ENCODE measurements at places on chromosomes 13 and 19.

GRCh38 chr13:74444161-74444571 lies 310.0 kb upstream of the KLF12 start:
- DNase-seq = no peak

DNA sequence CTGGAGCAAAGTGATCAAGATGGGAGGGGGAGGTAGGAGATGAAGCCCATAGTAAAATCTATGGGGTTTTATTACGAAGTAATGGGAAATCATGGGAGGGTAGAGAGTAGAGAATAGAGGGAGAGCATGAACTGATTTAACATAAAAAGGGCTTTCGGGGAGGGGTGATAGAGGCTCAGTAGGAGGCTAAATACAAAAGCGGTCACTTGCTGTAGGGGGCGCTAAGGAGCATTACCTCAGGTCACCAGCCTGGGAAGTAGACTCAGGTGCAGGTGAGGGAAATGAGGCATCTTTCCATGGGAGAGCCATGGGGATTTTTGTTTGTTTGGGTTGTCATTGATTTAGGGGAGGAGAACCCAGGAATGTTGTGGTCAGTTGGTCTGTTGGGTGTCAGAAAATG lies 14.1 kb downstream of the KRTDAP start:
- DNase-seq = no peak

DNA sequence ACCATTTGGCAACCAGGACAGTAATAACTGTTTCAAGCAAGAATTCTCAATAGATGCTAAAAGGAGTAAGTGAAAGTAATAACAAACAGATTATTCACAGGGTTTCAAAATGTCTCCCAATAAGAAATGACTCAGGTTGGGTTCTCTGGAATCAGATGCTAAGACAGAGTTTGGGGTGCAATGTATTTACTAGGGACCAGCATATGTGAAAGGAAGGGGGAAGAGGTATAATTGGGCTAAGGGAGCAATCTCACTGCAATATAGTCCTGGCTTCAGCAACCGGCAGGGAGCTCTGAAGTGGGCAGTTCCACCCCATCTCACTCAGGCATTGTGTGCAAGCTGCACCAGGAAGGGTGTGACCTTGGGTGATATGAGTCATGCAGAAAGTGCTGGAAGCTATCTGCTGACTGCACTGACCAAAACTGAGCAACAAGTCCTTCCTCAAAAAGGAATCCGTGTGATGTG lies 23.4 kb downstream of the ZDHHC20 start:
- DNase-seq = no peak

DNA sequence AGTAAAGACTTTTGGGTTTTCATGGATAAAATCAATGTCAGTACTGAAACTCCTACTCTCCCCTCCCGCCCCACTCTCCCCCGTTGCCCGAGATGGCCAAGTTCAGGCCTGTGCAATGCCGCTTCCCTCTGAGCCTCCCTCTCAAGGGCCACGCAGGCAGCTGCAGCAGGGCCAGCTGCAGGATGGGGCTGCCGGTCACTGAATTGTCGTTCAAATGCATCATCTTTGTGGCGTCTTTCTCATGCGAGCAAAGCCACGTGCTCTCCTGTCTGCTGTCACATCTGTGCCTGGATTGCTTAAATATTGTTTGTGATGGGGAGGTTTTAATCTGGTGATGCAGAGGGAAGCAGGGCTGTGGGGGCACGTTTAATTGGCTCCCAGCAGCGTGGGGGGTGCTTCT lies 26.6 kb downstream of the SHISA2 start:
- peak; percentile 4 for DNase-seq

DNA sequence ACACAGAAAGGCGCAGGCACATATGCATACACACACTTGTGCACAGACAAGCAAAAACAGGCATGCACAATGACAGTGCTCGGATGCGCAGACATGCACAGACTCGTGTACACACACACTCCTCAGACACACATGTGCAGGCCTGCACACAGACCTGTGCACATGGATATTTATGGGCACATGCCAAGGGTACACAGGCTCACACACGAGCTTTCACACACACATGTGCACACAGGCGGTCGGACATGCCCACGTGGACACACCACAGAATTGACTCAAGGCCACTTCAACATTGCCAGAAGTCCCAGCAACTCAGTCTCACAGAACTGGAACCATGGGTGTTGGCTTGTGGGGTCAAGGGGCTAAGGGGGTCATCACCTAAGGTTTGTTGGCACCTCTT lies 206.8 kb downstream of the URI1 start:
- DNase-seq = no peak

DNA sequence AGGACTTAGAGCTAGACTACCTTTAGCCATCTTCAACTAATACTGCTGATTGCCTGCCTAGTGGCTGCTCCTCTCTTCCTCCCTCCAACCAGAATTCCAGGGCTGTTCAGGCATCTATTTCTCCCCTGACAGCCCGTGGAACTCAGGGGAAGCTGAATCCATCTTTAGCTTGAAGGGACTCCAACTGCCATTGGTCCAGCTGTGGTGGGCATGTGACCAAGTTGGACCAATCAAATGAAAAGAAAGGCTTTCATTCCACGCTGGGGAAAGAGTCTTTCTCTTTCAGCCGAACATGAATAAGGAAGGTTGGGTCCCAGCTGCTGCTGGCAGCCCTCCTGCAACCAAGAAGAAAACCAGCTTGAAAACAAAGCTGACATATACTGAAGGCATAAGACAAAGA lies 168.5 kb upstream of the OBI1 start:
- DNase-seq = peak; percentile 44

DNA sequence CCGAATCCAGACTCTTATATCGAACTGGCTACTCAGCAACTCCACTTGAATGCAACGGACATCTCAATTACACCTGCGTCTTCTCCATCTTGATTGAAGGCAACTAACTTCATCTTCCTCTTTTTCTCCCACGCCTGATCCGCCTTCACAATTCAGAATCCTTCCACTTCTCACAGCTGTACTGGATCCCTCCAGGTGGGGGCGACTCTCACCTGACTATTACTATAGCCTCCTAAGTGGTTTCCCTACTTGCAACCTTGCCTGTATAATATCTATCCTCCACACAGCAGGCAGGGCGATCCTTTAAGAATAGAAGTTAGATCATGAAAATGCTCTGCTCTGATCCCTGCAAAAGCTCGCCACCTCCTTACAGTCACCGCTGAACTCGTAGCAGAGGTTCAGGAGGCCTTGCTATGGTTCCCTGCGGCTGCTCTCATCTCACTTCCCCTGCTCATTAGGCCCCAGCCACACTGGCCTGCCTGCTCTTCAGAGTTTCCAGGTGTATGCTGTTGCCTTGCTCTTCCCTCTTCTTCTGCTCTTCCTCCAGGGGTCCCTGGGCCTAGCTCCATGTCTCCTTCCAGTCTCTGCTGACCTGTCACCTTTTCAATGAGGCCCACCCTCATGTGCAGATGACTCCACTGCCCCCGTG lies 31.9 kb downstream of the RFXAP start:
- DNase-seq = peak; percentile 12

- no peak for DNase-seq
These were observed 7.5 kb downstream of the KCTD15 start for GRCh38 chr19:33804021-33804799.

DNA sequence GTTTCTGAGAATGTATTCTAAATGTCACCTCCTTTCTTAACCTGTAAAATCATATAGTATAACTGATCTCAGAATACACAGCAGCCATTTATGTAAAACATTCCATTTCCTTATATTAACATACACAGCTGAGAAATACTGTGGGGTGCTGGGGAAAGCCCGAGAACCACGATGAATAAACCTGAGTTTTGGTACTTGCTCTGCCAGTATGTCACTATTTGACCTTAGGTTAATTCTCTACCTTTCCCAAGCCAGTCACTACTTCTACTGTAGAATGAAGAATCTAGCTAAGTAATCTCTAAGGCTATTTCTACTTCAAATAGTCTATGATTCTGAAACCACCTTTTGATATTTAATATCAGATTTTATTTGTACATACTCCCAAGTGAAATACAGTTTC lies 173.7 kb downstream of the TBC1D4 start:
- no peak for DNase-seq

GRCh38 chr19:7257148-7258040 lies 36.8 kb downstream of the INSR start:
- no peak for DNase-seq

DNA sequence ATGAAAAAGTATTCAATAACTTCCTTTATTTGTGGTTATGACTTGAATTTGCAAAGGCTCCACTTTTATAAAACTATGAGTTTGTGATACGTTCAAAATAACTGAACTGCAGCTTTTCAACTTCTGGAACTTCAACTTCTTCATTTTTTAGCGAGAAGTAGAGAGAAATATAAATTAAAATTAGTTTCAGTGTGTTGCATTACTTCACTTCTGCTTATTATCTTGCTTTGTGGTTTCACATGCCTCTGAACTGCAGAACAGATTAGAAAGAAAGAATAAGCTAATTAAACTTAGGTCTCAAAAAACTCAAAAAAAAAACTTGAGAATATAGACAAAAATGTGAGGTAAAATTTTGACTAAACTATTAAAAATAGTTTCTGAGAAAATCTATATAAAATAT lies 1073.4 kb downstream of the PCDH17 start:
- DNase-seq = no peak

DNA sequence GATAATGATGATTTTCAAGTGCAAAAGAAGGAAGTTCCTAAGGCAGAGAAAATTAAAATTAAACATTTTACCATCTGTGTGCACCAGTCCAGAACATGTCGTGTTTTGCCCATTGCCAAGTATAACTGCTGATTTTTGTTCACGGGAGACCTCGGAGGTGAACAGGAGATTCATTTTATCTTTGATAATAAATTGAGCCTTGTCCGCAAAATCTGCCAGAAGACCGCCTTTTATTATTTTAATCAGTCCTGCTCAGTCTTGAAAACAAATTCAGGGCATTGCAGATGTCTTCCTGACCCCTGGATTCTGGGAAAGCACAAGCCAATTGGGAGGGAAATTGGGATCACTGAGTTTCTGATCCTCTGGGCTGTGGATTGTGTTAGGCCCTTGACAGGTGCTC lies 165.9 kb downstream of the STK24 start:
- DNase-seq = no peak

- DNase-seq = peak; percentile 63
These were observed 1.2 kb downstream of the LRCH1 start for GRCh38 chr13:46553886-46554858.

DNA sequence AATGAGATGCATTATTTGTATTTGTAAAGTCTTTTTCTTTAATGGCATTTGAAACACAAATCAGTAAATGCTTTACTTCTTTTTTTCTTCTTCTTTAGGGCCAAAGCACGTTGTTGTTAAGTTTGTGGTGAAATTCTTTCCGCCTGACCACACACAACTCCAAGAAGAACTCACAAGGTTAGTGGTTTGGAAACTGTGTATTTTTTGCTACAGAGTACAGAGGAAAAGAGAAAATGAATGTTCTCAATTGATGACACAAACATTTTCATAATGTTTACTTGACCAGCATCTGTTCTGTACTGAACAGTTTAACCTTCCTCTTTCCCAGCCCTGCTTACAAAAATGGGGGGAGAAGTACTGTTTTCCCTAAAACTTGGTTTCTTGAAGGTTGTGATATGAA lies 190.9 kb upstream of the RNF113B start:
- DNase-seq = no peak

DNA sequence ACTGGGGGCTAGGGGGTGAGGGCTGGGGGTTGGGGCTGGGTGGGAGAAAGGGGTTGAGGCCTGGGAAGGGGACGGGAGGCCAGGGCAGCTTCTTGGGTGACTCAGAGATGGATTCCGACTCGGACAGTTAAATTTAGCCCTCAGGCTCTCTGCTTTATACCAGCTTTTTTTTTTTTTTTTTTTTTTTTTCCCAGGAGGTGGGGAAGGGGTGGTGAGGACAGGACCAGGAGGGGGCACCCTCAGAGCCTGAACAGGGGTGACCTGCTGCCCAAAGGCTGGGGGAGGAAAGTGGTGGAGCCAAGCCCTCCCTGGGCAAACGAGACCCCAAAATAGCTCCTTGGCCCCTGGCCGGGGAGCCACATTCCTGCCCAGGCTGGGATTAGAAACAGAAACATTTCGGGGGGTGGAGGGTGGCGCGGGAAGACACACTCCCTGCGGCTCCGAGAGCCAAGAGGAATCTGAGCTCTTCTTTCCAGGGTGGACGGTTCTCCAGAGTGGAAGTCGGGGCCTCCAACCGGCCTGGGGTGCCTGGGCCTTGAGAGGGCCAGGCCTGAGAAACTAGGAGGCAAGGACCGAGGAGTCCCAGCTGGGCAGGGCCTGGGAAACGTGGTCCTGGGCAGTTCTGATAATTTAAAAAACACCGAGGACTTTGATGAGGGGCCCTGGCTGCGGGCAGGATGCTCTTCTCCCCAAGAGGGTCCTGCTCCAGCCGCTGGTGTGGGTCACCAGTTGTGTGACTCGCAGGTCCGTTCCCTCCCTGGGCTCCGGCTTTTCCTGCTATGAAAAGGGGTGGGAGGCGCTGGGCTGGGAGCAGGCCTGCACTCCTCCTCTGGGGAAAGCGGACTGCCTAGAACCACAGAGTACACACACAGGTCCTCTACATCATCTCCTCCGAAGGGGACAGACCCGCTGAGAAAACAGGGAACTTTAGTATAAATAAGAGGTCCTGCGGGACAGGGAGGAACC lies 813 bp upstream of the DMPK start:
- no peak for DNase-seq

DNA sequence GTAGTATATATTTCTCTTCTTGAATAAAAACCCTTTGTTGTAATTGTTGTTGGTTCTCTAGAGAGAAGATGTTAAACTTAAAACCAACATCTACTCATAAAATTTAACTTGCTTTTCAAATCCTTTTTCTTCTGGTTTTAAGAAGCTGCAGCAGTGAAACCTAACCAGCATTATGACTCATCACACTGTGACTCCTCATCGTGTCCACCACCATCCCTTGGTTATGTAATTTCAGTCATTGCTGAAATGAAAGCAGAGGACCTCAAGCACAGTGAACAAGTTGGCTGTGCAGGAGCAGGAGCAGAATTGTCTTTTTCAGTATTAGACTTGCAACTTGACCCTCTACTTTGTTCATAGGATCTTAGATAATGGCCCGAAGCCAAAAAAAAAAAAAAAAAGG lies 64.9 kb upstream of the HTR2A start:
- DNase-seq = no peak

DNA sequence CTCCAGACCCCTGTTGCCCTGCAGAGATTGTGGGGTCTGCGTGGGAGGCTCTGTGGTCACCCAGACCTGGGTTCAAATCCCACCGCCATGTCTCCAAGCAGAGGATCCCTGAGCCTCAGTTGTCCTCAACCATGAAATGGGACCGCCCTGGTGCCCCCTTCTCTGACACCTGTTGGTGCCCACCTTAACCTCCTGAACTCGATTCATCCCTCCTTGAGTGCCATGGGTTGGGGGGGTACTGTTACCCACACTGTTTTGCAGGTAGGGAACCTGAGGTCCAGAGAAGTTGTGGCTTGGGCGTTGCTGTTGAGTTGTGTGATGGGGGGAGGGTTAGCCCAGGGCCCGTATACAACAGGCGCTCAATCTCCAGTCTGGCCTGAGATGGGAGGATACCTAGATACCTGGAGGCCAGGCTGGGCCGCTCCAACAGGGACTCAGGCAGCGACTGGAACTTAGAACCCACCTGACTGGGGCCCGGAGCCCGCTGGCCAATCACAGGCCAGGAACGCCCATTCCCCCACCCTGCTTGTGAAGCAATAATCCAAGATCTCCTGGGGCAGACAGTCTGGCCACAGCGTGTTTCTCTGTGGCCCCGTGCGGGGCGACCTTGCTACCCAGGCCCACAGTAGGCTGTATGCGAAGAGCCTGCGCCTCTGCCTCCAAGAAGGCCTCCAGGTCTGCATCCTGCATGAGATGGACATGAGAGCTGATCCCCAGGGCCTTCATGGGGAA lies 2.8 kb downstream of the ARID3A start:
- no peak for DNase-seq
